ENCODE measurements at places on chromosomes 11 and 22.
A peak's percentile ranks its signal among the peaks of the same experiment; 100 is the strongest.

GRCh38 chr11:126823274-126823673 is 177.3 kb downstream of the KIRREL3 start:
- no peak for DNase-seq

DNA sequence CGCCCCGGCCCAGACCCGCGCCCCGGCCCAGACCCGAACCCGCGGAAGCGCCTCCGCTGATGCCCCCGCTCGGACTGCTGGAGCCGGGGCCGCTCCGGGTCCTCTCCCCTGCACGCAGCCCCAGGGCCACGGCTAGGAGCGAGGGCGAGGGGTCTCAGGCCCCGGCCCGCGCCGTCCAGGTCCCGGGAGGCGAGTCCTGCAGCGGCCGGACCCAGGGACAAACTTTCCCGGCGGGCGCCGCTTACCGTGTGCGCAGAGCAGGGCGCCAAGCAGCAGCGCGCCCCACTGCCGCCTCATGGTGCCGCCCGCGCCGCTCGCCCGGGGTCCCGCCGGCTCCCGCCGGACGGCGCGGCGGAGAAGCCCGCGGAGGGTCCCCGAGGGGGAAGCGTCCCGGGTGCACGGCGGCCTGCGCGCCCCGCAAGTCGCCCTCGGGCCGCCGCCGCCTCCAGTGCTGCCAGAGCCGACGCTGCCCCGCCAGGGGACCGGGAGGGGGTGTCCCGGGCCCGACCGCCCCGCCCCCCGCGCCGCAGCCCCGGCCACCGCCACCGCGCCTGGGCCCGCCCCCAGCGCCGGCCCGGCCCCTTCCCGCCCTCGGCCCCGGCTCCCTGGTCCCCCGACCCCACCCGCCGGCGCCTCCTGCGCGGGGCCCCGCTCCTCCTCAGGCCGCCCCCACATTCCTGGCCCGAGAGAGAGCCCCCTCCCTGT is at the start of gene LRP4:
TSS of gene LRP4 (minus strand) at position 468 of the 705 bp plus-strand sequence. CDS start at position 297, 171 bp downstream.
- DNase-seq: peak; percentile 31

DNA sequence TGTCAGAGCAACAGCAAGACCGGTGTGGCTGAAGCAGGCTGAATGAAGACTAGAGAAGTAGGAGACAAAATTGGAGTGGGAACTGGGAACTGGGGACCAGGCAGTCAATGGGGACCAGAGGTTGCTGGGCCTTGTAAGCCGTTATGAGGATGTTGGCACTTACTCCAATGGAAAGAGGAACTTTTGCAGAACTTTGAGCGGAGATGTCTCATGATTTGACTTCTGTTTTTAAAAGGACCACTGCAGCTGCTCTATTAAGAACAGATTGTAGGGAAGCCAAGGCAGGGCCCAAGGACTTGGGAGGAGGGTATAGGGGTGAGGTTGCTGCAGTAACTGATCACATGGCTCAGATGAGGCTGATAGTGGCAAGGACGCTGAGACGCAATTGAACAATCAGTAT is 34.2 kb downstream of the IL18 start:
- DNase-seq: no peak

GRCh38 chr11:106329273-106330018 is 252.0 kb downstream of the AASDHPPT start:
- DNase-seq: no peak

DNA sequence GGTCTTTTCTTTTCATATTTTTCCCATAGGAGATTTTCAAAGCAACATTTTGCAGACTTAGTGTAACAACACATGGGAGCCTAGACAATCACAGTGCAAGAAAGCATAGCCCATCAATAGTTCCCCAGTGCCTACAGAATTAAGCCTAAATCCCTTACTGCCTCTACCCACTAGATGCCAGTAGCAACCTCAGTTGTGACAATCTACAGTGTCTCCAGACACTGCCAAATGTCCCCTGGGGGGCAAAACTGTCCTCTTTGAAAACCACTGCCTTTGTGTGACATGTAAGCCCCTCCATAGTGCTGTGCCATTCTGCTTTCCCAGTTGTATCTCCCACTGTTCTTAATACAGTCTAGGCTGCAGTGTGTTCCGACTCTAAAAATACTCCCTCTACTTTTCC is 1329.0 kb downstream of the LRRC4C start:
- no peak for DNase-seq

DNA sequence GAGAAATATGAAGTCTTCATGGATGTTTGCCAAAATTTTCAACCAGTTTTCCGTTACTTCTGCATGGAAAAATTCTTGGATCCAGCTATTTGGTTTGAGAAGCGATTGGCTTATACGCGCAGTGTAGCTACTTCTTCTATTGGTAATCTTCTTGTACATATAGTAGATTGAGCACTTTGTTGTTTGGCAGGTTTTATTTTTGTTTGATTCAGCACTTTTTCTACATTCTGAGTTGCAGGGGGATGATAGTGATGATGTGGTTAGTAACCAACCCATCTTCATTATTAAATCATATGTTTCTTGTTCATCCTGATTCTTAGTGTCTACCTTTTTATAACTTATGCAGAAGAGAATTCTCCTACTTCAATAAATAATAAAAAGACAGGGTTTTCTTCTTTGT is 121.6 kb downstream of the C11orf65 start:
- no peak for DNase-seq

- DNase-seq: no peak
These were observed 7.2 kb downstream of the PIM3 start for GRCh38 chr22:49967706-49968208.

All from CD4-positive, alpha-beta T cell treated with Interleukin-21 for 1 hour (primary cell).